Cerebellar nuclear complex (tissue), 1 donor: ENCODE measurements at places on chromosomes 6 and 20.

DNA sequence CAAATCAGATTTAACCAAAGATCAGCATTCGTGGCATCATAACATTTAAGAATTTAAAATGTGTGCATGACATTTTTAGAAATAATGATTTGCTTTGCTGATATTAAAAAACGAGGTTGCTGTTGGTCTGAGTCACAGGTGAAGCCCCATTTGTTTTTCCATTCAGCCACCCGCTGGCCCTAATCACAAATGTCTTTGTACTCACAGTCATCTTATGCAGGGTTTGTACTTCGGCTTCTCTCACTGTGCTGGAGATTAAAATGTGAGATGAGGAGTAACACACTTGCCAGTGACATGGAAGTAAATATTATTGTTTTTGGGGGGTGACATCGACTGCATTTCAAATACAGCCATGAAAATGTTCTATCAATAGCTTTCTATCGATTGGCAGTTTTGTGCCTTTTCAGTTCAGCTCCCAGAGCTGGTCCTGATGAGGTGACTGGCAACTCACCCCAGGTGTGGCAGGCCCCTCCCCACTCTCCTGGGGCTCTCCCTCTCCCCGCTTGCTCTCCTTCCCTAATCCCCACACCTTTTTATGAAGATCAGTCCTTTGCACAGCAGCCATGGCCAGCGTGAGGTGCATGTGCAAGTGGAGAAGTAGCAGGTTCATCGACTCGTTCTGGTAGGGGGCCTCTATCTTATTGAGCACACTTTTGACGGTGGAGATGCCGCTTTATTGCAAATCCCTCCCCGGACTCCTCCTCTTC lies 58.8 kb upstream of the FUCA2 start:
- no peak for DNase-seq

DNA sequence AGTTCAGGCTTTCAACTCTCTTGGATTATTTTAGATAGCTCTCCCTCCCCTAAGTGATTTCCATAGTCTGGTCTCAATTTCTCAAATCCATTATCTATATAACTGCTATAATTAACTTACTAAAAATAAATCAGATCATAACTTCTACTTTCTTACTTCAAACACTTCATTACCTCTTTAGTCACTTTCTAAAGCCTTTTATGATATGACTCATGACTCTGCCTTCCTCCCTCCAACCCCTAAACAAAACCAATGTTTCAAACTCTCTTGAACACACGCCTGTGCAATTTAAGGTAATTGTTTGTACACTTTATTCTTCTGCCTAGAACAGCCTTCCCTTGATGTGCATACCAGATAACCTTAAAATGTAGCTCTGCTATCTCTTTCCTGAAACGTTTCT lies 100.5 kb downstream of the LMBRD1 start:
- no peak for DNase-seq

DNA sequence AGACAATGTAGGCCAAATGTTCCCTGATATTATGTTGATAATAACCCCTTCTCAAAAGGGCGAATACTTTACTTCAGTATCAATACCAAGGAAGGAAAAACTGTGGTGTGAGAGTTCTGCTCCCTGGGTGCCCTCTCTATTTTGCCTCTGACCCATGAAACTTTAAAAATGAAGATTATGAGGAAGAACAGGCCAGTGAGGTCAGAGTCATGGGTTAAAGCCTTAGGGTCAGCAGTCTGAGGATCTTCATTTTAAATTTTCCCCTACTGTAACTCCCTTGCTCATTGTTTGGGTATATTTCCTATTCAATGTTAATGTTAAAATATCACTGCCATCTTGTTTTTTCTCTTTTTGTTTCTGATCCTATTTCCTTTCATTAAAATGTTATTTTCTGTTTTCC lies 47.9 kb downstream of the PRKN start:
- DNase-seq = no peak

- no peak for DNase-seq
Observed at GRCh38 chr6:106519460-106520394, 109.6 kb downstream of the RTN4IP1 start.

GRCh38 chr20:2984028-2984501 lies 59.4 kb upstream of the GNRH2 start:
- DNase-seq = no peak

DNA sequence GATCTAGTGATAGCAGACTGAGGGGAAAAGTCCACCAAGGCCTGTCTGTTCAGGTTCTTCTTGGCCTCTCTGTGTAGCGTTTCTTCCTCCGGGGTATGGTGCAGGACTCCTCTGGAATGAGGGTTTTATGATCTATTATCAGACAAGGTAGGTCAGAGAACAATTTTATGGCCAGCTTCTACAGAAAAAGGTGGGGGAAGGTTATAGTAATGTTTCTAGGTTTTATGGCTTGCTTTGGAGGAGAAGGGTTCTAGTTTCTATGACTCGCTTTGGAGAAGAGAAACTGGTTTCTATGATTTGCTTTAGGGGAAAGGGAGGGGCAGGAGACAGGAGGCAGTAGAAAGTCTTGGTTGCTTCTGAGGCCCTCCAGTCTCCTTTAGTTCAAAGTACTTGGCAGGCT lies 144.8 kb upstream of the LAMA2 start:
- DNase-seq = no peak

DNA sequence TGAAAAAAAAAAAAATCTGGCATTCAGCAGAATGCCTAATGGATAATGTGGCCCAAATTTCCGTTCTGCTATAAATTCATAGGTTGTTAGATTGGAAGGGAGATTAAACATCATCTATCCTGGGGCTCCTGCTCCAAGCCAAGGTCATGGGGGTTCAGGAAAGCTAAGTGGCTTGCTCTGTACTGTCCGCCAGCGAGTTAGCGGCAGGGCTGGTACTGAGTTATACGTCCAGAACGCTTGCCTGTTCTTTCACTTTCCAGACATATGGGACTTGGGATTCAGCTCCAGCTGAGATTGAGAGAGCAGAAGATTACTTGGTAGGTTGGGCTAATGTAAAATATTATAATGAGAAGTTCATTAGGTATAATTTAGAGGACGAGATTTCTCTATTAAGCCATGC lies 858 bp downstream of the RWDD1 start:
- no peak for DNase-seq

DNA sequence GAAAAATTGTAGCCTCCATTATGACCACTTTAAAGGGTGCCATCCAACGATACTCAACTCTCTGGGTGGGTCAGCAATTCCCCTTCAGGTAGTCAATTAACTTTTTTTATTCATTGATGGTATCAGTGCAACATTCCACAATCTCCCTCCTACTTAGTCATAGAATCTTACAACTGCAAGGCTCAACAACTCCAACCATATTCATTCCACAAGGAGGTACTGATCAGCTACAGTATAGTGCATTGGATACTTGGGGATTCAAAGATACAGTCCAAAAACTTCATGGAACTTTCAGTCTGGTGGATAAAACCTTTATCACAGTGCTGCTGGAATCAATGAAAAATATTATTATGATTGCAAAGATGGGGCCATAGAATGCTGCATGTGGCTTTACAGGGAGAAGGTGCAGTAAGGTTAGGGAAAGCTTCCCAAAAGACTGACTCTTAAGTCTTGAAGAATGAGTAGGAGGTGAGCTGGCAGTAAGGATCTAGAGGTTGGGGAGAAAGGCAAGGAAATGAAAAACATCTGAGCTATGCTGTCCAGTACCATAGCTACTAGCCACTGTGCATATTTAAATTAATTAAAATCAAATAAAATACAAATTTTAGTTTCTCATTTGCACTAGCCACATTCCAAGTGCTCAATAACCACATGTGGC lies 314.7 kb upstream of the PRDM1 start:
- DNase-seq = no peak

- DNase-seq = no peak
Observed at GRCh38 chr6:65633501-65633900, 73.5 kb downstream of the EYS start.

DNA sequence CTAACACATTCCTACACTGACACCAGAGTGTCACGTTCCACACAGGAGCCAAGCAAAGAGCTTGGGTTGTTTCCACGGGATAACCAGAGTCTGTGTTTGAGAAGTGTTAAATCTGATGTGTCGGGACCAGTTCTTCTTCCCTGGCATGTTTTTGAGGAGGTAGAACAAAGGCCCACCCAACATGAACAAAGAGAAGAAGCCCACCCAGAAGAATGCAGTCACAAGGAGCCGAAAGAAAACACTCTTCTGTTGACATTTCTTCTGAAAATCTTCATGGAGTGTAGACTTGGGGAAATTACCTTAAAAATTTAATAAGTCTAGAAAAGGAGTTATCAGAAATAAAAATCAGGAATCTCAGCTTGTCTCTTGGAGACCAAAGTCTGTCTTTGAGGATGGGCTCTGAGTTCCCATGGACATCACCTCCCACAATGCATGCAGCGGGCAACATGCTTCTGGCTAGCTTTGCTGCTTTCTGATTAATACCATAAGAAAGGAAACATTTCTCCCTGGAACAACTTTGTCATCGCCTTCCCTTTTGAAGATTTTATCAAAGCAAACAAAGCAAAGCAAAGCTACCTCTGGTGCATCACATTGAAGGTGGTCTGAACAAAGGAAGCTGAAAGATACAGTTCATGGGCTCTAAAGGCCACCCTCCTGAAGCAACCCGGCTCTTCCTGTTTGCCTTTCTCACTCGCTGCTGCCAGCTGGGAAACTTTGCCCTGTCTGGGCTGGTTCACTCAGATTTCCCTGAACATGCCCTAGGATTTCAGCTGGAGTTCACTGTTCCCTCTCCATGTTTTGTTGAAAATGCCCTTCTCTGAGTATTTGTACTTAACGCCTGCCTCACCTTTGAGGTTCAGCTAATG lies 448.1 kb downstream of the KIF16B start:
- DNase-seq = no peak

- DNase-seq = no peak
Observed at GRCh38 chr6:39982720-39983119, 48.5 kb upstream of the MOCS1 start.

- DNase-seq = no peak
Observed at GRCh38 chr6:129183681-129184301, 300.9 kb downstream of the LAMA2 start.

GRCh38 chr20:17316316-17317038 lies 89.6 kb downstream of the PCSK2 start:
- DNase-seq = no peak

DNA sequence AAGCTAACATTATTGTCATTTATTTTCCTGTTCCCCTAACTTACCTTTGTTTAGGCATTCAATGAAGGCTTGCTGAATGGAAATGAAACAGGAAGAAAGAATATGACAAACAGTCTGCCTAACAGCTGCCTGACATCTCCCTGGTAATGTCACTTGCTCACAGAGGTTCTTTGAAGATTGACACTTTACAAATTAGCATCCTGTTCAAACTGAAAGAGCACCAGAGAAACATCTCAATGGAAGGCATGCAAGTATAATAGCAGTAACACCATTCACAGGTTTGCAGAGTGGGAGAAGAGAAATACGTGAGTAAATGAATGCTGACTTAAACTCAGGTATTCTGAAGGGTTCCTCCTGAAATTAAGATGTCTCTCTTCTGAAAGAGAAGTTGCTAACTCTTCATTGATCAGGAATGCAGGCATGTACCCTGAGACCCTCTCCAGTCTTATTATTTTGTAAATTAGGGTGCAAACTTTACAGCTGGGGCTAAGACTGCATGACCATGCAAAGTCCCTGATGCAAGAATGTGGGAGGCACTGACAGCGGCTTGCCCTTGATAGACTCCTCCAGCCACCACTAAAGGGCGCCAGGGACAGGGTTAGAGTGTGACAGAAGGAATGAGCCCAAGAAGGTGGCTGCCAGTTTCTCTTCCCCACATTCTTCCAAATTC lies 1.3 kb upstream of the SMLR1 start:
- no peak for DNase-seq

DNA sequence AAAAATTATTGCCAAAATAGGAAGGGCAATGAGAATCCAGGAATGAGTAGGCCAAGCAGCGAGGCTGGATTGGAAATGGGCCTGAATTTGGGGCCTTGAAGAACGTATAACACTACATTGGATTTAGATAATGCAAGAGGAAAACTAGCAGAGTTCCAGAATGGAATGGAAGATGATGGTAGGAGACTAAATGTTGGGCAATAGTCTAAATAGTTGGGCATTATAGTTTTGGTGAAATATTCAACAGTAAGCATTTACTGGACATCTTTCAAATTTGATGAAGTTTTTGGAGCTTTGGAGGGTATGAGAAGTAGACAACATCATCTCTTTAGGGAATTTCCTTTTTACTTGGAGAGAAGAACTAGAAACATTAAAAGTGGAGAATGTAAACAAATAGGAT lies 3.4 kb upstream of the JARID2 start:
- no peak for DNase-seq
